Stimulated activated CD8-positive, alpha-beta memory T cell treated with anti-CD3 and anti-CD28 coated beads, Interleukin-12 subunit alpha, Interleukin-12 subunit beta, amount 100 ng/mL, for 1 hour (primary cell): ENCODE measurements at places on chromosomes 5 and 9.

- no peak for DNase-seq
Measured at GRCh38 chr5:93017376-93017775, 563.6 kb downstream of the NR2F1-AS1 start.

- no peak for DNase-seq
Measured at GRCh38 chr5:168179192-168179593, 112.3 kb upstream of the WWC1 start.

DNA sequence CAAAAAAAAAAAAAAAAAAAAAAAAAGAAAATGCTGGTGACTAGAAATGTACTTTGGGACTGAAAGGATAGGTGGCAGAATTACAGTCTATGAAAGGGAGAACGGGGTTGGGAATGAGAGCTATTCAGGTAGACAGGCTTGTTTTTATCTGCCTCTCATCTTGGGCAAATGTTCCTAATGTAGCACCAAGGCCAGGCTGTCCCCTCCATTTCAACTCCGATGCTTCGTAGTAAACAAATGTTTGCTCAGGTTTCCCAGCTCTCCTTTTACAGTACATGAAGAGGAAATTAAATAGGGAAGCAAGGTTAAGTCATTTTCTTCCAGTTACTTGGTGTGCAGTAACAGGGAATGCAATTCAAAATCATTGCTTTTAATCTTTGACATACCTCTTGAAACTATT lies 4.4 kb upstream of the BASP1 start:
- no peak for DNase-seq

- DNase-seq, result no peak
Measured at GRCh38 chr9:297104-297972, 82.7 kb downstream of the DOCK8 start.

DNA sequence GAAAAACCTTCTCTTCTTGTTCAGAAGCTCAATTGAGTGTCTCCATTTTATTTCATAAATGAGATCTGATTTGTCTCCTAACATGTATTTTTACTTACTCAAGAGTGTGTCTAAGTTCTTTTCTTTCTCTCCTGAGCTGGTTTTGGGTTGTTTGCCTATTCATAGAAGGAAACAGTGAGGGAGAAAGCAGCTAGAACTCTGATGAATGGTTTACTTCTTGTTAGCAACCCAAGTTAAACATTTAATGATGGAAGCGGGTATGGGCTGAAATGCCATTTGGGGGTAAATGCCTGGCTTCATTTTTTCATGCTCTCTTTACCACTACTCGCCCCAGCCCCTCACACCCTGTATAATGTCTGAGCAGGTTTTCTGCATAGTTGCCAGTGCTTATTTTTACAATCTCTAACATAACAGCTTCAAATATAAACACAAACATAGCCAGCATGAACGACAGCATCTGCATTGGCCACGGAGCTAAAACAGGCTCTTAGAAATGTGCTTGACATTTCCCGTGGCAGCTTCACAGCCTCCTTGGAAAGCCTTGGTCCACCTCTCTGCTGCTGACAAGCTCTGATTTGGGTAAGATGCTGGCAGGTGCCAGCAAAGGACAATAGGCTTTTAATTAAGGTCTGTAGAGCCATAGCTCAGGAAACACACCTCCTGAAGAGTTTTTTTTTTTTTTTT lies 321.1 kb downstream of the ARHGEF28 start:
- DNase-seq, result no peak

GRCh38 chr9:22255337-22255736 lies 191.3 kb upstream of the DMRTA1 start:
- no peak for DNase-seq

DNA sequence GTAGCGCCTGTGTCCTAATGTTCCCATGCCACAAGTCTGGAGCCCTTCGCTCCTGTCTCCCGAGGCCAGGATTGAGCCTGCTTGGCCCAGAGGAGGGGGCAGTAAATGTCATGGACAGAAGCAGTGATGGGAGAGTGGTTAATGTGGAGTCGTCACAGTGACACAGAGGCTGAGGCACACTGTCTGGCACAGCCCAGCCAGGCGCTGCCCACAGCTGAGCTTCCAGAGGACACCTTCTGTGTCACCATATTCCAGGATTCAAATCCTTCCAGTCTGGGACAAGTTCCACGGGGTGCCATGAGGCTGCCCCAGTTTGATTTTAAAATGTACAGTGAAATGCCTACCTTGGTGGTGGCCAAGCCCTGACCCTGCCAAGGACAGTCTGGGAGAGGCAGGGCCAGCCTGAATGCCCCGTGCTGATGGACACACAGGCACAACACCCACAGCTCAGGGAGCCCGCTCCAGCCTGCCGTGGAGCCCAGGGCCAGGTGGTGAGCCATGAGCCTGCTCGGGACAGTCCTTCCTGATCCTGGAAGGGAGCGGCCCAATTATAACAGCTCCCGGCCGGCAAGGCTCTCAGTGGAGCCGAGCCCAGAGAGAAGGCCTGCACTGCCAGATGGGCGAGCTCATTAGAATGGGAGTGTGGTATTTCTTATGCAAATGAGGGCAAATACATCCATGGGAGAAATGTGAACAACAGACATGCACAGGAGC lies 99.1 kb upstream of the RUFY1 start:
- no peak for DNase-seq

DNA sequence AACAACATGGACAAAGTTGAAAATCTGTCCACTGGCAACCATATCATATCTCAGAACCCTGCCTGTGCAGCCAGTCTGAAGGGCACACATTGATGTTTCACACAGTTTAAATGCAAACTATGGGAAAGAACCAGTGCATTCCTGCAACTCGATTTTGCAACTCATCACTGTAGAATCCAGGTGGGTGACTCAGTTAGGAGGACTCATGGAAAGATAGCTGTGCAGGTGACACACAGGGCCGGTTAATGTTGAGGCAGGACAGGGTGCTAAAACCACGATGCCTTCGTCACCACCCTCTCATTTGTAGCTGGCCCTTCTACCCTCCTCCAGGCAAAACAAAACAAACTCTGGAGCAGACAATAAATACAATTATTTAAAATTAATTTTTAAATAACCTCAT lies 62.8 kb downstream of the TLE1 start:
- no peak for DNase-seq
